ENCODE measurements at places on chromosomes 2 and 18. TPM values are rescaled to one million over a fixed set of nuclear protein-coding genes. Genes with fewer than 3 reads are reported as not detected.

The ROCK2 gene
- 4.2 TPM for polyA plus RNA-seq

The TBR1 gene
- polyA plus RNA-seq = under 0.01 TPM

GRCh38 chr2:65436169-65436823 is 3.9 kb upstream of the SPRED2 start:
- DNase-seq = peak; percentile 87

DNA sequence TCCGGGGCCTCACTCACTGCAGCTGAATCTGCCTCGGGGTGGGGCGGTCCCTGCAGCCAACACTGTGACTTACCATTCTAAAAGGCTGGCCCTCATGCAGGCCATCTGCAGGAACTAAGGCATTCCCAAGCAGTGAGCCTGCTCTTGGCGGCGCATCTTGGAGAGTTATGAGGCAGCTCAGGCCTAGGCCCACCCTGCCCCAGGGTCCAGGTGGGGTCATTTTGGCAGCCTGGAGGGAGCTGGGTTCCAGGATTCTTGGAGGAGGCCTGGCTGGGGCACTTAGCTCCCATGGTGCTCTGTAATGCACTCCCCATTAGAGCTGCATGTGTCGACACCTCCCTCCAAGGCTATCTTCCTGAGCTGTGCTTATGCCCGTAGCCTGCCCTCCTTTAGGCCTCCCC is 14.8 kb upstream of the BIN1 start:
- no peak for DNase-seq

- DNase-seq = no peak
Measured at GRCh38 chr2:216829533-216829932, 30.3 kb downstream of the TNP1 start.
